ENCODE measurements at places on chromosomes 1 and 21.

GRCh38 chr1:155166471-155167165 is 6.5 kb downstream of the KRTCAP2 start:
- no peak for DNase-seq

DNA sequence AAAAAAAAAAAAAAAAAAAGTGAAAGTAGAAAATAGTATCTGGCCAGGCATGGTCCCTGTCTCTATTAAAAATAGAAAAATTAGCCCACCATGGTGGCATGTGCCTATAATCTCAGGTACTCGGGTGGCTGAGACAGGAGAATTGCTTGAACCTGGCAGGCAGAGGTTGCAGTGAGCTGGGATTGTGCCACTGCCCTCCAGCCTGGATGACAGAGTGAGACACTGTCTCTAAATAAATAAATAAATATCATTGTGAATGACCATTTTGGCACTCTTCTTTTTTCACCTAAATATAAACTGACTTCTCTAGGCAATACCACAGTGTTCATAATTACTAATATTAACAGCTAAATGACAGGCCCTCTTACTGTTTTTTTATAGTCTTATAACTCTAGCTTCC is 14.5 kb downstream of the ELOA start:
- no peak for DNase-seq

- no peak for DNase-seq
These were observed 36.3 kb downstream of the PRDM16 start for GRCh38 chr1:3105167-3105863.

DNA sequence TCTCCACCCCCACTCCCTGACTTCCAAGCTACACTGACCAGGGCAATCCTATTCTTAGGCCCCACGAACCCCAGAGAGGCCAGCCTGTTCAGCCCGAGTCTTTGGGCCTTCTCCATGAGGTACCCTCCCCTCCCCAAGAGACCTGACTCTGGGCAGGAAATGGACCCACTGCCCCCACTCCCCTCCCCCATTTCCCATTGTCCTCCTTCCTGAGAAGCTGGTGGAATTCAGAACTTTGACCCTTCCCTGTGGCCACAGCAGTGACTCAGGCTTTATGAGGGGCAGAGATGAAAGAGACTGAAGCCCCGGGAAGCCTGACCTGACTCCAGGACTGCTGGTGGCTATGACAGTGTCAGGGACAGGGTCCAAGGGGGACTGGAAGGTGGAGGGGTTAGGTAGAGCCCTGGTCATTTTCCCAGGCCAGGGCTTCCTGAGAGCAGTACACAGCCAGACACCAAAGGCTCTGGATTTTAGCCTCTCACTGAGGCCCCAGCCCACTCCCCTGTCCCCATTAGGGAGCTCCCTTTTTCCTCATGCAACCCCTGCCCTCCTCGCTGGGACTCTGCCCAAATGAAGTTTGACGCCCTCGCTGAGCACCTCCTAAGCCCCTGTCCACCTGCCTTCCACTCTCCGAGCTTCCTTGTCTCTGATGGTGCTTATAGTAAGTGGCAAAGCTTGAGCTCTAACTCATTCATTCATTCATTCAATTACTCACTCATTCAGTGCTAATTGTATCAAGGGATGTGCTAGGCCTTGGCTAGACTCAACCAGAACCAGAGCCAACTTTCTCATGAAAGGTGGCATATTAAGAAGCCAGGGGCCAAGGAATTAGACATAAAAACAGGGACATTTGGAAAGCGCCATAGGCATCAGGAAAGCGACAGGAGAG is 3.0 kb downstream of the CRYBG2 start:
- no peak for DNase-seq

GRCh38 chr1:30686236-30686935 is 37.0 kb downstream of the MATN1 start:
- DNase-seq: no peak

DNA sequence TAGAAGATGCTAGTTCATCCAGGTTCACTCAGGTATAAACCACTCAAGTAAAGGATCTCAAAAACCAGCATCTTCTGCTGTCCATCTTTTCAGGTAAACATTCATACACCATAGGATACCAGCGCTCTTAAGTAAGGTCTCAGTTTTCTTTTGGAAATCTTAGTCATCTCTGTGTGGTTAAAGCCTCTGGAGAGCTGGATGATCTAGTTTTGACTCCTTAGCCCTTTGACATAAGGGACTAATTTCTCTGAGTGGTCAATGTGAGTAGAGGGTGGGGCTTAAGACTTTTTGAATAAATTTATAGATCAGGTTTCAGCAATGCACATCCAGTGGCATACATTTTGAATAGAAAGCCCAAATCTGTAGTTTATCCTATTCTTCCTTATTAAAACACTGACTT is 92.3 kb downstream of the CTH start:
- DNase-seq: no peak

Measured in SK-N-MC (cell line).